Skeletal muscle cell (primary cell): ENCODE measurements at places on chromosomes 11 and 22.

DNA sequence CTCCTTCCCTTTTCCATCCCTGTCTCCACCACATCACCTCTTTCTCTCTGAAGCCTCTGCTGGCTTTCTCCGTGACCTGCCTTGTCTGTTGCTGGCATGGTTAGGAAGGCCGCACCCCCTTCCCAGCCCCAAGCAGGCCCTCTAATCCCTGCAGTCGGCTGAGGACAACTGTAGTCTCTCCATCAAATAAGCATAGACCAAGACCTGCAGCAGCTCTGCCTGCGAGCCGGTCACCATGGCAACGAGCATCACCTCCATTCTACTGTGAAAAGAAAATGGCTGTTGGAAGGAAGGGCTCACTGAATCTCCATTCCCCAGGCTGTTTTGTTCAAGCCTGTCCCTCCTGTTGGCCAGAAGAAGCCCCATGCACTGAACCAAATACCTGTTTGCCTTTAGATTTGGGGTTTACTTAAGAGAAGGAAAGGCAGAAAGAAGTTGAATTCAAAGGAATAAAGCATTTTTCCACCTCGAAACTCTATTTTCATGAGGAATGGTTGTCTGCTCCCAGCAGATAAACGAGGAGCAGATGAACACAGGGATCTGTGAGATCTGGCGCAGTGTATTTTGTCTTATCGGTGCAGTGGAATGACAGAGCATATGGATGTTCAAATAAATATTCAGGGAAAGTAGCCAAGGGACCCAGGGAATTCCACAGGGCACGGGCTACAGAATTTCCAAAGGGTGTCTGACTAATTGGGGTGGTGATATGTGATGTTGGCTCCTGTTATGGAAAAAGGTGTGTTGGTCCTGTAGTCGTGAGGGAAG, 113.1 kb upstream of the TTC12 start:
- no peak for DNase-seq

DNA sequence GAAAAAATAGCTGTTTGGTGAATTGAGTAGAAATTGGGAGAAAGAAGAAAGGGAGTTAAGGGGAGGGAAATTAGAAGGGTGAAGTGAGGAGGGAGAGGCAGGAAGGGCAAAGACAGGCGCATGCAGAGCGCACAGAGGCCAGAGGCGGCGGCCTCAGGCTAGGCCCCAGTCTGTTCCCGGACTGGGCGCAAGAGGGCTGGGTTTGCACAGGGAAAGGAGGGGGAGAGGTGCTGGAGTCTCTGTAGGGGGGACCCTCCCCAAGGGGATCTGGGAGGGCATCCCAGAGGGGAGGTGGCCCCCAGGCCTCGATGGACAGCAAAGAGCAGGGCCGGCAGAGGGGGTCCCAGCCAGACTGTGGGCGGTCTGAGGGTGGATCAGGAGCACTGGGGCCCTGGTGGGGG, 1.3 kb upstream of the FLRT1 start:
- no peak for DNase-seq

DNA sequence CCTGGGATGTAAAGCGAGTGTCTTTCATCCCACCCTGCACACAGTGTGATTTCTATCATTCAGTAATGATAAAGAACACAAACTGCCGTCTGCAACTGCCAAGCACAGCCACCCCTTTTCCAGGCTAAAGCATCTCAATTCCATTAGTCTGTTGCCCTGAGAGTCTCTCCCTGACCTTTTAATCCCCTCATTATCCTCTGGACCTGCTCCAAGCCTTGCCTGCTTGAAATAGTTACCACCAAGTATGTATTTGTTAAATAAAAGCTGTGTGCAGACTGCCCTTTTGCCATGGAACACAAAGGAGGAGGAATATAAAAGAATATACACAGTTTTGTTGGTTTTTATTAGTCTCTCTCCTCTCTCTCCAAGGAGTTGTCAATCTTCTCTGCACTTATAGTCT, 13.0 kb downstream of the GRAP2 start:
- DNase-seq, result no peak

- DNase-seq, result peak; percentile 35
Observed at GRCh38 chr11:48006301-48006992, 26.1 kb downstream of the PTPRJ start.

DNA sequence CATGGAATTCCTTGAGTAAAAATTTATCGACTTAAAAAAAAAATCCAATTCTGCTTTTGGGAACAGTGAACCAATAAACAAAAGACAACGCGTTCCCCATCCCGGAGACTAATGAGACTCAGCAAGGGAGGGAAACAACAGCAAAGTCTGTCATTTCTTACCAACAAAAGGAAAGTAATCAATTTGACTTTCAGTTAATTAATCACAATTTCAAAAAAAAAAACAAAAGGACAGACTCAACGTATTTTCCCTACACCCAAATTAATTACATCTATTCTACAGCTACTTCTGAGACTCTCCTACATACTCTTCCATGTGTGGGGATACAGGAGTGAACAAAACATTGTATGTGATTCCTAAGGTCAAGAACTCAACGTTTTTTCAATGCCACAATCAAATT, 1.9 kb downstream of the RDX start:
- DNase-seq, result no peak

DNA sequence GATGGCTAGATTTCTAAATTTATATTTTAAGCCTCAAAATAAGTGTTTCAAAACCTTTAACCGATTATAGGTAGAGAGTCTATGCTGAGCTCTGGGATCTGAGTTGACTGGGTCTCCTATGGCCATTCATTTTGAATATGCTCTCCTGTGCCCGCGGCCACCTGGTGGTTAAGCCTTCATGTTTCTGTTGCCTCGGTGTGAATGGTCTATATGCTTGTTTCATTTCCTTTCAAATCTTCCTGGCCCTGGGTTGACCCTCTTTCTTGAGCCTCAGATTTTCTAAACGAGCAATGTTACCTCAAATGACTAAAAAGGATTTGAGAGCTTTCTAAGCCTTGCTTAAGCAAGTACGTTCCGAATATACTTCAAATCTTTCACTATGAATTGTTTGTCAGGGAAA, 789.4 kb upstream of the KIRREL3 start:
- DNase-seq, result no peak

GRCh38 chr11:19595499-19595839, 117.2 kb upstream of the NAV2 start:
- no peak for DNase-seq

GRCh38 chr22:17724678-17725499, 49.4 kb downstream of the BID start:
- DNase-seq, result no peak

DNA sequence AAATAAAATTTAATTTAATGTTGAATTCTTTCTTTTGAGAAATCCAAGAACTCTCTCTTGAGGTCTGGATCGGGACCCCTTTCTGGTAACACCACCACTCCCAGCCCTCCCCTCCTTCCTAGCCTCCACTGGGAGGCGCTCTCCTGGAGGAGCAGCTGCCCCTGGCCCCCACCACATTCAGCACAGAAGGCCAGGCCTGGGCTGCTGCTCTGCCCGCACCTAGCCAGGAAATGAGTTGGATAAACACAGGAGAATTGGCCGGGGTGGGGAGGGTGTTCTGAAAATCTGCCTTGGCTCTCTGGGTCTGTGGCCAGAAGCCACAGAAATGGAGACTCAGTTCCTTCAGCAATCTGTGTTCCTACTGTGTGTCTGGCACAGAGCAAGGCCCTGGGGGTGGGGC, 31.2 kb downstream of the C22orf42 start:
- DNase-seq, result no peak

GRCh38 chr22:23093051-23093788, 22.9 kb downstream of the GNAZ start:
- no peak for DNase-seq

- DNase-seq, result no peak
Observed at GRCh38 chr11:113193946-113194345, 120.4 kb upstream of the TTC12 start.

DNA sequence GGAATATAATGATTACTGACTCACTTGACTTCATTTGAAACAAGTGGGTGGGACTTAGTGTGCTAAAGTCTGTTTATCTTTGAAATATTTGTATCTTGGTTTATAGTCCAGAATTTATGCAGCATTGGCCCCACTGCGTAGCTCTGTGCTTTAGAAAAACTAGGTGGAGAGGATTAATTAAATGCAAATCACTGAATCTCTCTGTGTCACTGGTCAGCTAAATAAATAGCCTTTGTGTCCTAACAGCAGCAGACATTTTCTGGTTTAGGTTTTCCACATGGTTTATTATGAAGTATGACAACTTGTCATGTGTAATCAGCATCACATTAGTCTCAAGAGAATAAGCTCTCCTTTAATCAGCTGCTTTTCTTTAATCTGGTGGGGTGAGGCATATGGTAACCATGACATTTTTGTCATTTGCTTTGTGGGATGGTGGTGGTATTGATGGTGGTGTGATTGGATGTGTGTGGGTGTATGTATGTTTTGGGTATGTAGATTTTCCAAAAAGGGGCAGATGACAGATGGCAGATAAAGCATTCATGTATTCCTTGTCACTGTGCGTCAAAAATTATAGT, 33.9 kb downstream of the BCL2L13 start:
- DNase-seq, result no peak

DNA sequence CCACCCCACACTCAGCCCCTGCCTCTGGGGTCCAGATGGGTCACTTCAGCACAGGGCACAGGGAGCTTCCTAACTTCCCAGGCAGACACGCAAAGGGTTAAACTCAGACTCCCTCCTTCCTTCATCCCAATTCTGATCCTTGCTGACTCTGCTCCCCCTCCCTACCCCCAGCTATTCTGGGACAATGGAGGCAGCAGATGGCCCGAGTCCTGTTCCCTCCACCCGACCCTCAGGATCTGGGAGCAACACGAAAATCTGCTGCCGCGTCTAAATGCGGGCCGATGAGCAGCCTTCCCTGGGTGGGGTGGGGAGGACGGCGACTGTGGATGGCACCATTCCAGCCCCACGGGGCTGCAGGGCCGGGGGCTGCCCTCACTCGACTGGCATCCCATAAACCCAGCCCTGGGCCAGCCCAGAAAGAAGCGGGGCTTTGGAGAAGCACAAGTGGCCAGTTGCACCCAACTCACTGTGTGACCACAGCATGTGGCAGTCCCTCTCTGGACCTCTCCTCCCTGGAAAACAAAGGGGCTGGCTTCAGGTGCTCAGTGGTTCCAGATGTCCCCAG, 18.7 kb downstream of the MFNG start:
- DNase-seq, result no peak

DNA sequence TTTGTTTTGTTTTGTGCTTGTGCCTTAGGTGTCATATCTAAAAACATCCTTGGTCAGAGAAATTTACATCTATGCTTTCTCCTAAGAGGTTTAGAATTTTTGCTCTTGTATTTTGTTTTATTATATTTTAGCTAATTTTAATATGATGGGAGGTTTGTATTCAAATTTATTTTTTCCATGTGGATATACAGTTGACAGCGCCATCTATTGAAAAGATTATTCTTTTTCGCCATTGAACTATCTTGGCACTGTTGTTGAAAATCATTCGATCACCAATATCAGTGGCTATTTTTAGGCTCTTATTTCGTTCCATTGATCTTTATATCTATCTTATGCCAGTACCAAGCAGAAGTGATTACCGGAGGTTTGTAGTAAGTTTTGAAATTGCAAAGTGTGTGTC, 510.3 kb downstream of the BRD1 start:
- DNase-seq, result no peak

DNA sequence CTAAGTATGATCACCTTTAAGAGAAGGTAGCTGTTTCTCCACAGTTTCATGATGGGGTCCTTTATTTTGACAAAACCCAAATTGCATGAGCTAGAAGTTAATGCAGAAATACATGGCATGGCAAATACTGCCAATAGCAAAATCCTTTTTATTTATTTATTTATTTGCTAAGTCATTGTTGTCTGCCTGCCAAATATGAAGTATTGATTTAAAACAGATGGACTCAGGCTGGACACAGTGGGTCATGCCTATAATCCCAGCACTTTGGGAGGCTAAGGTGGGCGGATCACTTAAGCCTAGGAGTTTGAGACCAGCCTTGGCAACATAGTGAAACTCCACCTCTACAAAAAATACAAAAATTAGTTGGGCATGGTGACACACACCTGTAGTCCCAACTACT, 52.4 kb downstream of the LARGE2 start:
- no peak for DNase-seq

- no peak for DNase-seq
Observed at GRCh38 chr22:36244522-36245391, 5.4 kb upstream of the APOL2 start.

DNA sequence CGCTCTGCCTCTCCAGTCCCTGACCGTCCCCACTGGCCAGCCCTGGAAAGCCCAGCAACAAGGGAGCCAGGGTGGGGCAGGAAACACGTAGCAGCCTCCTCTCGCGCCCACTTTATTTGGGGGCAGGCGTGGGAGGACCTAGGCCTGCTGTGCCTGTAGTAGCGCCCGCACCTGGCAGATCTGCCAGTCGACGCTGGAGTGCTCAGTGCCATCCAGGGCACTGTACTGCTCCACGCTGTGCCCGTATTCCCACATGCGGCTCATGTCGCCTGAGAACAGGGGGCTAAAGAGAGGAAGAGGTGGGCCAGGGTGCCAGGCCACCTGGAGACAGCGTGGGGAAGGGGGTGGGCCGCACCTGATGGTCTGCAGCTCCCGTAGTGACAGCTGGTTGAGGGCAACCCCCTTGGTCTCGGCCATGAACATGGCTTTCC, 17.0 kb upstream of the DRICH1 start:
- no peak for DNase-seq

- DNase-seq, result peak; percentile 91
Observed at GRCh38 chr11:57288771-57289579, 35.8 kb downstream of the TNKS1BP1 start.

DNA sequence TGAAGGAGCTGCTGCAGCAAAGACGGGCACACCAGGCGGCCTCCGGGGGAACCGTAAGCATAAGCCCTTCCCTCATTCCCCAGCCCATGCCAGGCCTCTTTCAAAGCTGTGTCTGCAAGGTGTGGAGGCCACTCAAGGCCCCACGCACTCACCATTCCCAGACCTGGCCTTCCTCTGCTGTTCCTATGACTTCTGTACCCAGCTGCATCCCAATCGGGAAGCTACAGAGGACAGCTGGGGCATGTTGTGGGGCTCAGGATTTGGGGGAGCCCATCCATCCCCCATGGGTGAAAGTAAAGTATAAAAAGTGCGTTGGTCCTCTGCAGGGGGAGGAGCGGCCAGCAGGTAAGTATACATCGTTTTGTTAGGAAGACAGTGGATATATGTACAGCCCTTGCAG, 2.2 kb downstream of the POU2AF3 start:
- DNase-seq, result no peak

DNA sequence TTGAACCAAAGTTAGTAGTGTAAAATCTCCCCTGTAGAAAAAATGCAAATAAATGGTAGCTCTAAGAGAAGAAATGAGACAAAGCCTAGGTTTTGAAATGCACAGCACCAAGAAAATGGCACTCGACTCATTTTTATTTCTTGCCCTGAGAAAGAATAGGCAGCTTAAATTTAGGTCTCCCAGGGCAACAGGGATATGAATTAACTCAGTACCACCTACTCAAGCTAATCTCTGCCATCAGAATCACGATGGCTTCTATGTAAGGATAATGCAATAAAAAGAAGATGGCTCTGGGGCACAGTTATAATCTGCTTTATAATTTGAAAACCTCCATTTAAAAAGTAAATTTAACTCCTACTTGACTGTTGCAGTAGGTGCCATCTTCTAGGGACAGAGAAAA, 1784.3 kb downstream of the LRRC4C start:
- no peak for DNase-seq
